ENCODE measurements at places on chromosomes 6 and 20. TPM values are rescaled to one million over a fixed set of nuclear protein-coding genes. Genes with fewer than 3 reads are reported as not detected.

The SAMD3 gene
- polyA plus RNA-seq: 1.3 TPM

The SMLR1 gene
- polyA plus RNA-seq: 0.83 TPM

The VGLL2 gene
- not detected for polyA plus RNA-seq

The RAD21L1 gene
- polyA plus RNA-seq: not detected

The CST8 gene
- polyA plus RNA-seq: not detected

The TNFRSF21 gene
- polyA plus RNA-seq: 41.6 TPM

The KIAA0408 gene
- 4.2 TPM for polyA plus RNA-seq

DNA sequence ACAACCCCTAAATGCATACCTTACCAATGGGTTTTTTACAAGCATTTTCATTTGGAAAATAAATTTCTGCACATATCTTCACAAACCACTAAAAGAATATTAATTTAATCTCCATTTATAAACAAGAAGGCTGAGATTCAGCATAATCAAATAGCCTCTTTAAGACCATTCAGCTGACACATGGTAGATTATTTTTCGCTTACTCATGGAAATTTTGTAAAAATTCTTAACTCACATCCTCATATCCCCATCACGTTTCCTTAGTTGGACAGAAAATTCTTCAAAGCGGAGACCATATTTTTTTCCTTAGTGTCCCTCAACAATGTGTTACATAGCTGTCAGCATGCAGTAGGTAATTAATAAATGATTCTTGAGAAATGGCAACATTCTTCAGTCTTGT is 439.6 kb upstream of the PTCHD4 start:
- DNase-seq: no peak

DNA sequence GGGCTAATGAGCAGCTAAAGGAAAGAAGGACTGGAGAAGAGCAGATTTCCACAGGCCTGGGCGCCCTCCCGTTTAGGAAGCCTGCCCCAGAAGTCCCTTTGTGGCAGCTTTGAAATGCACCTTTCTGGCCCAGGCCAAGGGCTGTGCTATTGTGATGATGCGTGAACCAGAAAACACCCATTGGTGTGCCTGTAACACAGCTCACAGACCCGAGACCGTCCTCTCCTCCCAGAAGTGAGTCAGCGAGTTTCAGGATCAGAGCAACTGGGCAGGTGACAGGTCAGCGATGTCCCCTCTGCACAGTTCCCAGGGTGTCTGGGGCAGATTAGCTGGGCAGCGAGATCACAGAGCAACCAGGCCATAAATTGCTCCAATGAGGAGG is 71.9 kb upstream of the SULF2 start:
- DNase-seq: no peak

DNA sequence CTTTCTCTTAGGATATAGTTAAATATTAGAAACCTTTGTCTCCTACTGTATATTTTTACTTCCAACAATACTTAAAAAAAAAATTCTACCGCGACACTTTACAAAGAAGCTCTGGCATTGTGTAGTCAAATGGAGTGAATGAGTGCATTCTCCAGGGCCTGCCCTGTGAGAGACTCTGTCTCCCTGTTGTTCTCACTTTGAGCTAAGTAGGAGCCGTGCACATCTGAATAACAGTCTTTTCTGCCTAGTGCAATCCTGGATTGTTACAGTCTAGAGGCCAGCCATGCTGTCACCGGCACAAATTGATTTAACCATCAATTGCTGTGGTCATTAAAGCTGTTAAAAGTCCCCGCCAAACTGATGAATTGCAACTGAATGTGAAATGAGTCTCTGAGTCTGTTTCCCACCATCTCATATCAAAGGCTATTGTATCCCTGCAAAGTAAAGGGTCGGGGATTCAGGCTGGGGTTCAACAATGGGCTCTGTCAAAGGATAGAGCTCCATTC is 156.0 kb downstream of the RFPL4B start:
- DNase-seq: no peak

DNA sequence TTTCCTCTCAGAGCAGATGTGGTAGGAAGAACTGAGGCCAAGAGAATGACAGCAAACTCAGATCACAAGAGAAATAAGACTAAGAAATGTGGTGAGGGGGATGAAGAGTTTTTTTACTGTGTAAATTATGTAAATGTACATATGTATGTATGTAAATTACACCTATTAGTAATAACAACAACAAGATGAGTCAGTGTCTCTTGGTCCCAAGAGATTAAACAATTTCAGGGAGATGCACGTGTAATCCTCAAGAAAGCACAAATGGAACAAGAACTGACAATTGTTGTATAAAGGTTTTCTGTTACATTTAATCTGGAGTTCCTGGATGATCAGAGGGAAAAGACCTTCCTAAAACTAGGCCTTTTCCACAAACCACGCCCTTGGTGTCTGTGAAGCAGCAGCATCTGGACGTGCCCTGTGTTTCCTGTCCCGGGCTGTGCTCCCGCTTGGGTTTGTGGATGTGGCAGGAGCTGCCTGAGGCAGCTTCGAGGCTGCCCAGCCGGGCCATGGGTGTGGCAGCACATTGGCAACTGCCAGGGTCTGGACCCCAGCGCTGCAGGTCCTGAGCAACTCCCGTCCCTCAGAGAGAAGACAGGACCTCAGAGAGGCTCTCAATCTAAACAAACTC is 994 bp downstream of the CLDN20 start:
- no peak for DNase-seq

DNA sequence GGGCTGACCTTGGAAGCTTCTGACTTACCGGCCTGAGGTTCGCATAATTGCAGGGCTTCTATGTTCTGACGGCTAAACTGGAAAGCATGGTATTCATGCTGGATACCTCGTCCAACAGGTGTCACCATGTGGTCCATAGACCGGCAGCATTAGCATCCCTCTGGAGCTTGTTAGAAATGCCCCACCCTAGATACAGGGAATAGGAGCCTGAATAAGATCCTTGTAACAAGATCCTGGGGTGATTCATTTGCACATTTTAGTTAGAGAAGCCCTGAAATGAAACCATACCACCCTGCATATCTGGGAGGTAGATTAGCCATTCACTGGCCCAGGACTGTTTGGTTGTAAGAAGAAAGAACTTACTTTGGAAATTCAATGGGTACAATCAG is 77.7 kb downstream of the TMEM170B start:
- DNase-seq: no peak

DNA sequence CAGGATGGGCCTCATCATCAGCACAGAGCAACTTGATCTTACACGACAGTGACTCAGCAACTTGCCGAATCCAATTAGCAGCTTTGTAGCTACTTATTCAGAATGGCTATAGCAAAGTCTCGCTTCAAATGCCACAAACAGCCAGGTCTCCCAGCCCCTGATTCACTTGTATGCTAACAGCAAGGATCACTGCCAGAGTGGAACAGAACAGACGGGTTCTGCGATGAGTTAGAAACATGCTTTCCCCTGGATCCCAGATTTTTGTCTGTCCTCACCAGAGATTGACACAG is 254.4 kb downstream of the NRN1 start:
- DNase-seq: peak; percentile 26

DNA sequence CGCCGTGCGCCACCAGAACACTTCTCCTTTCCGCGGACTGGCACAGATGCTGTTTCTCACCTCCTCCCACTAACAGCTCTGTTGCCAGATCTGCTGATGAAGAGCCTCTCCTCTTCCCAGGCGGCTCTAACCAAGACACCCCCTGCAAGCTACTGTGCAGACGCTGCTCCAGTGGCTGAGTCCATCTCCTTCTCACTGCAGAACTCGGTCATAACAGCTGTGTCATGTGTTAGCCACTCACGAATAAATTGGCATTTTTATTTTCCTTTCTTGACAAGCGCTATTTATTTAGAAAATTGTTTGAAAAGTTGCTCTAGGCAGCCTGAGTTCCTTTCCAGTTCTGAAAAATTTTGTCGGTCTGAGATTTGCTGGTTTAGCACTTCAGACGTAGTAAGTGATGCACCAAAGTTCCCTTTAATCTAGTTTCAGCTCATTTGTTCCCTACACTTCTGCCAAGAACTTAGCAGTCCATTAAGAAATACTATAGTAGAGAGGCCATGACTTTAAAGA is 12.8 kb upstream of the PLEKHG1 start:
- DNase-seq: no peak

Measured in left renal pelvis (tissue), 4 donors.